ENCODE measurements at places on chromosomes 13 and 19.

GRCh38 chr13:24306632-24307031 is 2.7 kb upstream of the C1QTNF9 start:
- DNase-seq, result no peak

DNA sequence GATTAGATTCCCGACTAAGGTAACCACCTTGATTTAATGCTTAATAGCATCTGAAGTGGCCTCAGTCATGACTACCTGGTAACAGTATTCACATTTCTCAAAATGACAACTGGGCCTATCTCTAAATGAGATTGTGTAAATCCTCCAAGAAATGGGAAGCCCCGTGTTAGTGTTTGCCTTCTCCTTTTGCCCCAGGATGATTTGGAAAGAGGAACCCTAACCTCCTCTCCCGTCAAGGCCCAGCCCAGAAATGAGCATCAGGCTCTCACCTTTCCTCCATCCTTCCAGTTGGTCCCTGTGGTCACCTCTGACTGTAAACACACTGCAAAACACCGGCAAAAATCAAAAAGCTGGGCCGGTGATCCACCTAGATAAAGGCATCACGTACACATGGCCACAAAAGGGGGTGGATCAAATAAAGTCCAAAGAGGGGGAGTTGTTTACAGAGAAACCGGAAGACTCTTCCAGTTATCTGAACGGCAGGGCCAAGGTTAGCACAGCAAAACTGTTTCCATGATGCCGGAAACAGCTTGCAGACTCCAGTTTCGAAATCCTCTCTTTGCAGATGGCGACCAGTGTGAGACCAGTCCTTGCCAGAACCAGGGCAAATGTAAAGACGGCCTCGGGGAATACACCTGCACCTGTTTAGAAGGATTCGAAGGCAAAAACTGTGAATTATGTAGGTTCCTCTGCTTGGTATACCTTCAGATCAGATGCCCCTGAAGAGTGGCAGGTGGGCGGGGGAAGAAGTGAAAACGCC is 16.4 kb downstream of the F10 start:
- peak; percentile 48 for DNase-seq

DNA sequence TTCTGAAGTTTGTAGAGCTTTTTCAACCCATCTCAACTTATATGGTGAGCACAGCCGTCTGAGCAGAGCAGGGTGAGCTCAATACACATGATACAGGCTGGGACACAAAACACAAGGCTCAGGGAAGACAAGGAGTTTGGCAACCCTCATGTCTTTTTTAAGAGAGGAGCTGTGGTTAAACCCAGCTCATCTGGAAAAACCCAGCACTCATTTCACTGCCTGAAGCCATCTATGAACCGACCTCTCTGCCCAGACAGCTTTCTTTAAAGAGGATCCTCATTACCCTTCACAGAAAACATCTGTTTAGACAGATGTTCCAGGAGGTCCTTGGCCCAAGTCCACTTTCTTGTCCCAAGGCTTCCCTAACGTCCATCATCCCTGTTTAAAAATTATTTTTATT is 170.0 kb upstream of the TSHZ3 start:
- peak; percentile 47 for DNase-seq

DNA sequence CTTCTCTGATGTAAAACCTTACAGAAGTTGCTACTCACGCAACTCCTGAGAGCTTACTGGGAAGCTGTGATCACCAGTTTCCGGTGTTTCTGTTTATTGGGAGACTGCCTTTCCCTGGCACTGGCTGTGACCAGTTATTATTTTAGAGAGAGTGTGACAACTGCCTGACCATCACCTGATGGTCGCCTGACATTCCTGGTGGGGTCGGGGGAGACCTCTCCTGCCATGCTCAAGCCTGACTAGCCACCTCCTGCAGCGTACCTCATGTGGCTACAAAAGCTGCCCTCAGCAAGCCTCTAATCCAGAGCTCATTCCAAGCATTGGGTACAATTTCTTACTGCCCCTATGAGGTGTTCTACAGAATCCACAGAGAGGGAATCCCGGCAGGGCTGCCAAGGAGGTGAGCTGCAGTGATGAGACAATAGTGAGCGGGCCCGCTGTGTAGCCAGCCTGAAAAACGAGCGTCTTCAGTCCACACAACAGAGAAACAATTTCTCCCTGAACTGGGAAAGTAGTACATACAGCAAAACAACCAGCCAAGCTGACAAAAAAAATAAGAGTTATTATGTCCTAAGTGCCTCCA is 28.7 kb downstream of the GJA3 start:
- no peak for DNase-seq

DNA sequence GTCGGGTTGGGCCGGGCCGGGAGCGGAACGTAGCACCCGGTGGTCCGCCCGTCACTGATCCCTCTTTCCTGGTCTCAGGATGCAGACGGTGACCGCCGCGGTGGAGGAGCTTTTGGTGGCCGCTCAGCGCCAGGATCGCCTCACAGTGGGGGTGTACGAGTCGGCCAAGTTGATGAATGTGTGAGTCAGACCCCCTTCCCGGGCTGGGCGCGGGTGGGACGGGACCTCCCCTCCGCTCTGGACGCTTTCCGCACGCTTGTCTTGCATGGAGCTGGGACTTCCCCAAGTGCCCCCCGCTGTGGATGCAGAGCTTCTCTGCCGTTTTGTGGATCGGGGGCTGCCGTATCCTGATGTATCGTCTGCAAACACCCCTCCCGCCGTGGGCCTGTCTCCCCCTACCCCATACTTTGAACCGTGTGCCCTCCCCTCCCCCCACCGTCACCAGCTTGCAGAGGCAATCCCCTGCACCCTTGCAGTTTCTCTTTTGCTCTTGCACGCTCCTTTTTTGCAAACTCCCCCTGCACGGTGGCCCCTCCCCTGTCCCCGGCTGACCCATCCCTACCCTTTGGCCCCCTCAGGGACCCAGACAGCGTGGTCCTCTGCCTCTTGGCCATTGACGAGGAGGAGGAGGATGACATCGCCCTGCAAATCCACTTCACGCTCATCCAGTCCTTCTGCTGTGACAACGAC is 669 bp downstream of the GADD45B start:
- no peak for DNase-seq

GRCh38 chr13:38042771-38043170 is 173.2 kb upstream of the TRPC4 start:
- DNase-seq, result no peak

DNA sequence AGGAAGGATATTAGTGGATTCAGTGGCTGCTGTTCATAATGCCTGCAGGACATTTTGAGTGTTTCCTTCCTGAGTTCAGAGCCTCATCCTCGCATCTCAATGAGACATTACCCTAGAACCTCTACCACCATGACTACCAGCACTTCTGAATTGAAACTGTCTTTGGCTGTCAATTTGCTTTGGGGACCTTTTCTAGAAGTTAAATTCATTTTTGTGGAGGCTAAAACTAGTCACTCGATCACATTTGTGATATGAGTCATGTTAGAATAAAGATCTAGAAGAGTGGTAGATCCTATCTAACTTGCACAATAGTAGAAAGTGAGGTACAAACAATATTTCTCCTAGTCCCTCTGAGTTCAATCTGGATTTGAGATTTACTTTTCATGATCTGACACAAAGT is 124.9 kb downstream of the KCNRG start:
- DNase-seq, result no peak

DNA sequence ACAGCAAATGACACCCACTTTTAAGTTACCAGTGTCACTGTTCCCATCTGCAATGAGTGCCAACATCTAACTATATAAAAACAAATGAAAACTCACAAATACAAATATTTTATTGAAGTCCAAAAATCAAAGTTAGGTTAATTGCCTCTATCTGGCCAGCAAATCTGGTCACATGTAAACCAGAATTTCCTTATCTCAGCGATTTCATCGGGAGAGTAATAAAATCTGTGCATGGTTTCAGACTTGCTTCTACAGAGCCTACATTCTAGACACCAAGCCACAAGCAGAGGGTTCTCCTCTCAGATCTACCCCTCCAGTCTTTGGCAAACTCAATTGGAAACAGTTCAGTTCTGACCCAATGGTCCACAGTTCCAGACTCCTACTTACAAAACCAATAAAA is 189.6 kb downstream of the ABCC4 start:
- DNase-seq, result no peak

- no peak for DNase-seq
Observed at GRCh38 chr13:25836574-25837336, 215.1 kb downstream of the SHISA2 start.

DNA sequence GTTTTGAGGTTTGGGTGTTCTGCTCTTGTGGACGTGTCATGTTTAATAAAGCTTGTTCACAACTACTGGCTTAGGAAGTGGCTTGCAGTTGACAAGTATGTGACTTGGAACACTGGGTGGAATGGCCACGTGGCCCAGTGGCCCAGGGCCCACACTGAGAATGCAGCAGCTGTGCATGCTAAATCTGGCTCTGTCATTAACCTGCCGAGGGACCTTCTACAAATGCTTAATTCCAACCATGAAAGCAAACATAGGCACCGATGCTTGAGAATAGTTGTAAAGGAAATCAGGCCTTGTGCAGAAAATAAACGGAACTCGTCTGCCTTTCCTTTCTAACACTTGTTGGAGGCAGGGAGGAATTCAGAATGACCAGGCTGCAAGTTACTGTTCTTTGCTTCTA is 11.6 kb upstream of the CLDN10 start:
- no peak for DNase-seq

DNA sequence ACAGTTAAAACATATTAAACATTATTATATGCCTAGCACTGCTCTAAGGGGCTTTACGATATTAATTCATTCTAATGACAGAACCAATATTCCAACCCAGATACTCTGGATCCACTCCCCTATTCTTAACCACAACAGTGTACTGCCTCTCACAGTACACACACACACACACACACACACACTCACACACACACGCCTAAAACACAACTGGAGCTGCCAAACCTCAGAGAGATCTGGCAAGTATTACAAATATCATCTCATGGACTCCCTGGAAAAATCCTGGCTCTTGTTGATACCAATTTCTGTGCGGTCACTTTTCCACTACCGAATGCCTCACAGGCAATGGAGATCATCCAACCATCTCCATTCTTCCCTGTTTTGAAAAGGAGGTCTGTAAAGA is 1.3 kb downstream of the ZNF780A start:
- DNase-seq, result no peak
